ENCODE measurements at places on chromosomes 2 and 18.

DNA sequence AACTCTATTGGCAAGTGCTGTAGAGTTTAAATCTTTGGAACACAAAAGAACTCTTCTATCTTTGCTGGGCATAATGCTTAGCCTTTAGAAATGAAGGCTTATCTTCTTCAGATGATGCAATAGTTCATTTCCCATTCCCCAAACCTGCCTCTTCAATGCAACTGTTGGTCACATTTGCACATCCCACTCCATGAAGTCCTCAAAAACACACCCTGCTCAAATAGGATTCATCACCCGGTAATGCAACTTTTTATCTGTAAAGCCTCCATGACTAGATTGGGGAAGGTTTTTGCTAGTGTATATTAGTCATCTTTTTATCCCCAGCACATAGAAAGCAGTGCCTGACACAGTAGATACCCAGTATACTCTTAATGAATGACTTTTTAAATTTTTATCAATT lies 376.4 kb downstream of the RBM43 start:
- no peak for DNase-seq

DNA sequence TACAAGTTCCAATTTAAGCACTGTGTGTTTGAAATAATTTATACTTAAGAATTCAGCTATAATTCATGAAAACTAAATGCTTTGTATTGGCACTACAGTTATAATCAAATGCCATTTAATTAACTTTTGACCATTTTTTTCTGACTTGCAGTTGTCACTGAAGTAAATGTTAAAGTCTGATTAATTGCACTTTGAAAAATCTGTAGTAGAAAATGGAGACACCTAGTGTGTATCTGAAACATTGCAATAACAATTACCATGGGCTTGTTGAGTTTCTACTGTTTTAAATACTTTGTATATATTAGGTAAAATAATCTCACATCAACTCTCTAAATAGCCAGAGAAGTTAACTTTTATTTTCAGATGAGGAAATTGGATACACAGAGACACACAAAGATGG lies 458.6 kb upstream of the FSIP2 start:
- DNase-seq: no peak

GRCh38 chr2:7721413-7721995 lies 804.3 kb downstream of the RNF144A start:
- no peak for DNase-seq

GRCh38 chr2:47890711-47891368 lies 15.5 kb downstream of the FBXO11 start:
- DNase-seq: no peak

Measured in neuronal stem cell (in vitro differentiated cells).